ENCODE measurements at places on chromosomes 7 and 10.

DNA sequence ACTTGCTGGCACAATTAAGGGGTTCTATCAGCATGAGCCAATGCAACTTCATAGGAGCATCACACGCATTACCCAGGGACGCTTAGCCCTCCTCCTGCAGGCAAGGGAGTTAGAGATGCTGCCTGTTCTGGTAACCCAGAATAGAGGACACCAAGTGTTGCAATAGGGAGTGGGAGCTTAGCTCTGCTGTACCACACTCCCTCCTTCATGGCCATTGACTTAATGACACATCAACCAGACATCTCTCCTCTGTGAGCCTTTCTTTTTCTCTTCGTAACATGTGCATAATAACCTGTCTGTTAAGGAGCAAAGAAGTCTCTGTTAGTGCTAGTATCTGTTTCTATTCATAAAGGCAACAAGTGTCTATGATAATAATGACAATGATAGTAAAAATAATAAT is 282.4 kb downstream of the SORCS3 start:
- no peak for DNase-seq

GRCh38 chr10:33506391-33506790 is 171.9 kb upstream of the NRP1 start:
- no peak for DNase-seq

- no peak for DNase-seq
These were observed 1.6 kb downstream of the AHR start for GRCh38 chr7:17300012-17300411.

GRCh38 chr7:92621026-92621540 is 30.9 kb upstream of the FAM133B start:
- peak; percentile 80 for DNase-seq

- no peak for DNase-seq
These were observed 45.0 kb upstream of the STK17A start for GRCh38 chr7:43537765-43538403.

- no peak for DNase-seq
These were observed 114.4 kb downstream of the PTPRN2 start for GRCh38 chr7:158473221-158473620.

- no peak for DNase-seq
These were observed 108.5 kb downstream of the EVX1 start for GRCh38 chr7:27351137-27351536.

DNA sequence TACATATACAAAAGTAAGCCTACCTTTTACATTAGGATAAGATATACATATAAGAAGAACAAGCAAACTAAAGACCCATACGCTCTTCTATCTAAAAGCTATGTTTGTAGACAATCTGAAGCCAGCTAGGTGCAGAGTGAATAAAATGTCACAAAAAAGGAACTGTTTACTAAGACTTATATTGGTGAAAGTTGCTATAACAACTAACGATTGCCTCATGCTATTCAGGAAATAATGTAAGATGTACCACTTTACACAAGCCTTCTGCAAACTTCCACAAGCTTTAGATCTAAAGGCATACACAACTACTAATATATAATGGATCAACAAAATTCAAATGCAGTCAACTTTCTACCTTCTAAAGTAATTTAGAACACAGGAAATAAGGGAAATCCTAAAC is 175.1 kb downstream of the SRPK2 start:
- no peak for DNase-seq

Measured in CD4-positive, alpha-beta T cell treated with Interleukin-1 beta for 1 hour (primary cell).